ENCODE measurements at places on chromosomes 6 and 20.

GRCh38 chr6:154440022-154440421 is 70.5 kb downstream of the CNKSR3 start:
- DNase-seq, result no peak

- DNase-seq, result no peak
Measured at GRCh38 chr6:350371-350770, 41.2 kb upstream of the IRF4 start.

GRCh38 chr20:62446481-62446880 is 19.1 kb upstream of the RBBP8NL start:
- DNase-seq, result no peak

GRCh38 chr20:44743916-44744655 is 1.6 kb upstream of the KCNK15 start:
- no peak for DNase-seq

GRCh38 chr6:137819740-137820139 is 47.3 kb upstream of the TNFAIP3 start:
- DNase-seq, result no peak

DNA sequence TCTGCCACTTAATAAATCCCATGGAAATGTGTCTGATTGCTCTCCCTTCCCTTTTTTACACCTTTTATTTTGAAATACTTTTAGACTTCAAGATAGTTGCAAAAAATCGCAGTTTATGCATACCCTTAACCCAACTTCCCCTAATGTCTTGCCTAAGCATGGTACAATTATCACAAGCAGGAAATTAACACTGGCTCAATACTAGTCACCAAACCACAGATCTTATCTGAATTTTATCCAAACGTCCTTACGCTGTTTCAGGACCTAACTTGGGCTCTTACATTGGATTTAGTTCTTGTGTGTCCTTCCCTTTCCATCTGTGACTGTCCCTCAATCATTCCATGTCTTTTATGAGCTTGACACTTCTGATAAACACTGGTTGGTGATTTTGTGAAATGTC is 146.3 kb downstream of the ZNF217 start:
- DNase-seq, result no peak

DNA sequence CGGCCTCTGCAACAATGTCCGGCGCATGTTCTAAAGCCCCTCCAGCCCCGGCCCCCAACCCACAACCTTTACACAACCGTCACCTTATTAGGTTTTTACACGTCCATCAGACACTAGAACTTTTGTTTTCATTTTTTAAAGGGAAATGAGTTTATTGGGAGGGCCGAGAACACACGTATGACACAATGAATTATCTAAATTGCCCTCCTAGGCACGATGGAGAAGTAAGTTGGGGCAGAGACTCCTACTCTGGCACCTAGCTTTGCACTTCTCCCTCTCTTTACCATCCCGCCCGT is 1.2 kb upstream of the DLL1 start:
- DNase-seq, result no peak

DNA sequence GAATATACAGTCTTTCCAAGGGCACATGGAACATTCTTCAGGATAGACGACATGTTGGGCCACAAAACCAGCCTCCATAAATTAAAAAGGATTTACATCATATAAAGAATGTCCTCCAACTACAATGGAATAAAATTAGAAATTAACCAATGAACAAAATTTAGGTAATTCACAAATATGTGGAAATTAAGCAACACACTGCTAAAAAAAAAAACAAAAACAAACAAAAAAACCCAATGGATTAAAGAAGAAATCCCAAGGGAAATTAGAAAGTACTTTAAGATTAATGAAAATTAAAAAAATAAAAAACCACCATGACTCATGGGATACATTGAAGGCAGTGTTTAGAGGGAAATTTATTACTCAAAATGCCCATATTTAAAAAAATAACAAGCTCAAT is 21.4 kb upstream of the NT5E start:
- DNase-seq, result no peak

GRCh38 chr6:169263374-169263773 is 9.7 kb upstream of the THBS2 start:
- DNase-seq, result no peak

DNA sequence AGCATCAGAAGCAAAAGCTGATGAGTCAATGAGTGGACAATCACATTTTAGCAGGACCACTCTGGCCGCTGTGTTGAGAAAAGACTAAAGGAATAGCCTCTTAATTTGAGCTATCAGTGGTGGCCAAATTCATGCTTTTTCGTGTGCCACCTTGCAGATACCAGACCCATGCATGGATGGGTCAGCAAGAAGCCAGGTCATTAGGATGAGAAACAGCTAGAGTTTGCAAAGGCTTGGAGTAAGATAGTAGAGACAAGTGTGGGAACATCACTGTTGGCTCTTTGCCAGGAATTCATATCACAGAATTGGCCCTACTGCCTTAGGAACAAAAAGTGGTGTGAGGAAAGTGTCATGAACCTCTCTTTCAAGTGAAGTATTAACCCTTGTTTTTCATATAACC is 25.5 kb downstream of the MRAP2 start:
- DNase-seq, result no peak

GRCh38 chr6:47567586-47567985 is 90.0 kb downstream of the CD2AP start:
- DNase-seq, result no peak

GRCh38 chr6:108186226-108186625 is 20.4 kb downstream of the NR2E1 start:
- no peak for DNase-seq

GRCh38 chr20:32535953-32536823 is 48.9 kb downstream of the NOL4L start:
- peak; percentile 84 for DNase-seq

GRCh38 chr6:97053643-97054411 is 129.3 kb downstream of the KLHL32 start:
- no peak for DNase-seq

DNA sequence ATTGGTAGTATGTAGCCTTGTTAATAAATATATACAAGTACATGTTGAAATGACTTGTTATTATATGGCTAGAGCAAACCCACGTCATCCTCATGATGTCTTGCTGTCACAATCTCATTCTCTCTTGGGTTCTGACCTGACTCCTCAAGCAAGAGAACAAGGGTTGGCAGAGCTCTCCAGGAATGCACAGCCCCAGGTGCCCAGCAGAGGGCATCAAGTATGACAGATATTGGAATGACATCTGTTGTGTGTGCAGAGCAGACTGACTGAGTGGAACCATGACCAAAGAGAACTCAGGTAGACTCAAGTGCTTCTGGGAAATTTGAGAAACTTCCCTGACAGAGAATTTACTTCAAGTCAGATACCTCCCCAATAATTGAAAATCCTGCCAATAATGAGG is 90.6 kb downstream of the PAX1 start:
- no peak for DNase-seq

DNA sequence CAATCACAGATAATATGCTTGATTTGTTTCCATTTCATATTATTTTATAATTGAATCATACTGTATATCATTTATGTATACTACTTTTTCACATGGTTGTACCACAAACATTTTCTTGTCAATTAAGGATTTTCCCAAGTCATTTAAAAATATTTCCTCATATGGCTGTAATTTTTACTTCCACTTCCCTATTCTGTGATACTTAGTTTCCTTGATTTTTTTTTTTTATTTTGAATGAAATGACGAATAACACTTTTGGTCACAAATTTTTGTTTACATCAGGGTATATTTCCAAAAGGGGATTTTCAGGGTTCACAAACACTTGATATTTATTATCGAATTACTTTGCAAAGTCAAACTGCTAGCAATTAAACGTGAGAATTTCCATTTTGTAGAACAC is 515.6 kb downstream of the KIF16B start:
- DNase-seq, result no peak

GRCh38 chr6:123520217-123520616 is 116.5 kb downstream of the TRDN start:
- no peak for DNase-seq

DNA sequence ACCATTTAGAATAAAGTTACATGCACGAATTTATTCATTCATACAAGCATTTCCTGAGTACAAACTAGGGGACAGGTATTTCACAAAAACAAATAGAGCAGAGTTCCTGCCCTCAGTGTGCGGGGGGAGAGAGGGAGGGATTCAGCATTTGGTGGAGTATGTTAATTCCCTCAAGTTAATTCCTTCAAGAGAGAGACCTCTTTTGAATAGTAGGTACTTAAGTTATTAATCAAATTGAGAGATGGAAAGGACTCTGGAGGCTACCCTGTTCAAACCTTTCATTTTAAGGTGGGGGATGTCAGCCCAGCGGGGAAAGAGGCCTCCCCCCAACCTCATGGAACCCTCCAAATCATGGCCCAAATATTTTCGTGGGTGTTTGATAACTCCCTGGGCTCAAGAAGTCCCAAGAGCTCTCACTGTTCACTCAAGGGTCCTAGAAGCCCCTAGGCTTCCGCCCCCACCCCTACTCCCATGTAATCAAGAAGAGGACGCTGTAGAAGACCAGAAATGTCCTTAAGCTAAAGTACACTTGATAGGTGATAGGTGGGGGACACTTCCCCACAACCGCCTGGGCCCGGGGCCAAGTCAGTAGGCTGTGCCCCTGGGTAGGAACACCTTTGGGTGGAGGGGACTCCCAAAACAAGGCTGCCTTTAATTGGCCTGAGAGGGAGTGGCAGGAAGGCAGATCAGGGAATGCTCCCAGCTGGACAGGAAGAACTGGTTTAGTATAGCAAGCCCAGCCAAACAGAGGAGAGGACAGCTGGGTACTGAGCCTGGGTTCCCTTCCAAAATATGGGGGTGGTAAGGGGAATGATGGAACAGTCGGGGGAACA is 2.9 kb downstream of the SDC4 start:
- DNase-seq, result no peak

DNA sequence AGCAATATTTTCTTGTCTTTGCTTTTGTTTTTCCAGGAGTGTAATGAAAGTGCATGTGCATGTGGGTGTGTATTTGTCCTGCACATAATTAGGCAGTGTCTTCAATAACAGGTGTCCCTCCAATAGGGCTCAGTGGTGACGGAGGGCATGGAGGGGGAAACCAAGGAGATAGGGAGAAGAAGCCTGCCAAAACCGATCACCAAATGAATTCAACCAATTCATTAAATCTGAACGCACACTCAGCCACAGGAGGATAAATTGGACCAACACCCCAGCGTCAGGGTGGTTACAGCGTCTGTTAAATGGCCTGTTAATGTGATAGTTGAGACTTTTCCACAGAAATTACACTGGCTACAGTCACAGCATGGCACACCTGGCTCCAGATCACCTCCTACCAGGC is 527.6 kb downstream of the CD83 start:
- DNase-seq, result no peak
